ENCODE measurements at places on chromosomes 5 and 9.
A peak's percentile ranks its signal among the peaks of the same experiment; 100 is the strongest.

- no peak for DNase-seq
Observed at GRCh38 chr5:39657943-39658342, 233.2 kb upstream of the DAB2 start.

DNA sequence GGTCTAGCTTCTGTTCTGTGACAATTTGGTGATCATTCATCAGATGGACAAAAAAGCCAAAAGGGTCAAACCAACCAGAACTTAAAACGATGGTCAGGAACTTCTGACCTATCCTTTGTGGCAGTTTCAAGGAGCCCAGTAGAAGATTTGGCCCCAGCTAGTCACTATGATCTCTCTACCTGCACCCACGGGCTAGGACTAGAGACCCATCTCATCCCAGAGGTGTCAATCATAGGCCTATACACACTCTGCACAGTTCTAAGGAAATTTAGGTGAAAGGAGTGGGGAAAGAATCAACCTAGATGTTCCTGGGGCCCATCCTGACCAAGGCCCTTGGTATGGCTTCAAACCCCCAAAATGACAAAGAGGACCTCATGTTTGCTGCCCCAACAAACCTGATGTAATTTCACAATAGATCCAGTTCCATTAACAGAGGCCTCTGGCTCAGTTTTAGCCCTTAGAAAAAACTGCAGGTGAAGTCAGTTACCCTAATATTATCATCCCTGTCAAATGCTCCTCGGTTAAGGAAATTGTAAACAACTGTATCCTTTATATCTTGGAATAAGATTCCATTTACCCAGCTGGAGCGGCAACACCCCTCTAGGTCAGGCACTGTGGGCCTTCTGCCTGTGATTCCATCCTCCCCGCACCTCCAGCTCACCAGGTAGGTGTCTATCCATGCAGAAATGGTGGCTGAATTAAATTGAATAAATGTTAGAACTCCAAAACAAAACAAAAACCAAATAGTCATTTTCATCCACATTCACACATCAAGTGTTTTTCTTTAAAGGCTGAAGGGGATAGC lies 138.7 kb downstream of the ENC1 start:
- DNase-seq = no peak

GRCh38 chr5:82058710-82059109 lies 86.9 kb downstream of the ATG10 start:
- DNase-seq = no peak

- no peak for DNase-seq
Observed at GRCh38 chr5:137564398-137564961, 65.4 kb upstream of the SPOCK1 start.

DNA sequence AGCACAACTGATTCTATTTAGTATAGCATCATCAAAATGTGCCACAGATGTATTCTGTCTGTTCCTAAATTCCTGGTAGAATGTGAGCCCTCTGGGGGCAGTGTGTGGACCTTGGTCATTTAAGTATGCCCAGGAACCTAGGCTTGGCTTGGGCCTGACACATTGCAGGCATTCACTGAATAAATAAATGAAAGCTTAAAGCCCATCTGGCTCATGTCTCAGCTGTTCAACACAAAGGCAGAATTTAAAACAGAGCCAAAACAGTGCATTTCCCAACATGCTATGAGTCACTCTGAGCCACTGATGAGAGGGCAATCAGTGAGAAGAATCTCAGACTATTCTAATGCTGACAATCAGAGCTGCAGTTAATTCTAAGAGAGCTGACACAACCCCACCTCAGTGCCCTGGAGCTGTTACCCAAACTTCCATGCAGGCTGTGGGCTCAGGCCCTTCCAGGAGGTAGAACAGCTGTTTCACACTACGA lies 8.1 kb downstream of the FAM193B start:
- DNase-seq = peak; percentile 95

GRCh38 chr5:15933259-15934207 lies 246.1 kb downstream of the MARCHF11 start:
- no peak for DNase-seq
